Right lung (tissue), 10 donors: ENCODE measurements at places on chromosomes 13 and 19. TPM values are rescaled to one million over a fixed set of nuclear protein-coding genes. Genes with fewer than 3 reads are reported as not detected.

The WDR87 gene
- polyA plus RNA-seq, result 0.04 TPM

The GFY gene
- polyA plus RNA-seq, result not detected

The ZNF540 gene
- polyA plus RNA-seq, result 4.9 TPM

The TNNI3 gene
- 0.73 TPM for polyA plus RNA-seq

The PSG3 gene
- polyA plus RNA-seq, result not detected

DNA sequence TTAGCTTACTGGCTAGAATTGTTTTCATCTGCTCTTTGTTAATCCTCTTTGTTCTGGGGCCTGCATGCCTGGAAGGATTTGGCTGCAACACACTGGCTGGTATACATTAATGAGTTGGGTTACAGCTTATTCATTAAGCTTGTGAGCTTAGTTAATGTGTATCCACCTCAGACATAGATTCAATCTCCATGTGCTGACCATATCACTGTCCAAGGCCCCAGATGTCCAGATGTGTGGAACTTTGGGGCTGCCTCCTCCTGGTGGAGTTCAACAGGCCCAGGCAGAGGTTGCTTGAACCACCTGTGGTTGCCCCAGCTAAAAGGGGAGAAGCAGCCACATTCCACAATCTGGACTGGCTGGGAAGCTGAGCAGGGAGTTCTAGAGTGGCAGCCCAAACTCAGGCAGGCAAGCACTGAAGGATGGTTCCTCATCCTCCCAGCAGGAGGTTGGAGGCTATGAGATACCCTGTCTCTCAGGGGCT is 5.4 kb downstream of the DIAPH3 start:
- no peak for DNase-seq

DNA sequence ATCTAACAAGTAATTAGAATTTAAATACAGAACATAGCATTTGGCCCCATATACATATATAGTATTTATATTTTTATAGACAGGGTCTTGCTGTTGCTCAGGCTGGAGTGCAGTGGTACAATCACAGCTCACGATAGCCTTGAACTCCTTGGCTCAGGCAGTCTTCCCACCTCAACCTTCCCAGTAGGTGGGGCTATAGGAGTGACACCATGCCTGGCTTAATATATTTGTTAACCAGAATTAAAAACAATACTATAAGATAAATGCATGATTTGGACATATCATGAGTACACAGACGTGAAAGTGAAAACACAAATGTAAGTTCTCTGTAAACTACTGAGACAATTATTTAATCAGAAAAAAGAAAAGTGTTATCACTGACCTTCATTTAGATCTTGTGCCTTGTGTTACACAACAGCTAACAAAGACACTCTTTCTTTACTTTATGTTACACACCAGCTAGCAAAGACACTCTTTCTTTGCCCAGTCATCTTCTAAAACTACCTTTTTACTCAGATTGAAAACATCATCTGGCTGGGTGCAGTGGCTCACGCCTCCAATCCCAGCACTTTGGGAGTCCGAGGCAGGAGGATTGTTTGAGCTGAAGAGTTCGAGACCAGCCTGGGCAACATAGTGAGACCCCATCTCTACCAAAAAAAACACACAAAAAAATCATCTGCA is 22.6 kb downstream of the CARS2 start:
- no peak for DNase-seq

DNA sequence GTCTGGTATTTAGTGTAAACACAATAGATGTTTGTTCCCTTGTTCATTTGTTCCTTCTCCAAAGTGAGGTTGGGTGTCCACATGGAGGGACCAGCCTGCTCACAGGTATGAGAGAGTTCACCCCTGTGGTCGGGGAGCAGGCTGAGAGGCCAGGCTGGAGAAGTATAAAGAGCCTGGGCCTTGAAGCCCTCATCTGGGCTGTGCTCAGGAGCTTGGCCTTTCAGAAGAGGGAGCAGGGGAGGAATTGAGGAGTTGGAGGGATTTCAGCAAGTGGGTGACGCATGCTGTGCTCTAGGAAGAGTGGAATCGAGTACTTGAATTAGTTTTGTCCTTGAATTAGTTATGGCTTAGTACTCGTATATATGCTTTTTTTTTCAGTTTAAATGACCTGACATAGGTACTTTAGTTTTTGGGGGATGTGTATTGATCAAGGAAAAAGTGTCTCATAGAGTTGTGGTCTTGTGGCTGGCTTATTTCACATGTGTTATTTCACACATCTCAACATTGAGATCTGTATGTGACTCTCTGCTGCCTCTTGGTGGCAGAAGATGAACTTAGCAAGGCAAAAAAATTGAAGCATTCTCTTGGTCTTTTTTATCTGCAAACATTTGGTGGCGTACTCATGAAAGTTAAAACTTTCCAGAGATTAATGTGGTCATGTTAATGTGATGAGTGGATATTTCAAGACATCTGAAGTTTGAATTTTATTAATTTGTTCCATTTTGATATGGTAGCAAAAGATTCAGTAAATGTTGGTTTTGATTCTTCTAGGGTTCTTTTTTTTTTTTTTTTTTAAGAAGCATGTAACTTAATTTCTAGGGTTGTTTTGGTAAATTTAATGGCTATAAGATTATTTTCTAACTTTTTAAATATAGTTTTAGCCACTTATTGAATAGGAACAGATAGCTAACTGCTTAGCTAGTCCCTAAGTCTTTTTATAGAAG is 54.3 kb downstream of the SLAIN1 start:
- DNase-seq, result peak; percentile 32

GRCh38 chr13:71218960-71219359 is 648.0 kb downstream of the DACH1 start:
- no peak for DNase-seq

DNA sequence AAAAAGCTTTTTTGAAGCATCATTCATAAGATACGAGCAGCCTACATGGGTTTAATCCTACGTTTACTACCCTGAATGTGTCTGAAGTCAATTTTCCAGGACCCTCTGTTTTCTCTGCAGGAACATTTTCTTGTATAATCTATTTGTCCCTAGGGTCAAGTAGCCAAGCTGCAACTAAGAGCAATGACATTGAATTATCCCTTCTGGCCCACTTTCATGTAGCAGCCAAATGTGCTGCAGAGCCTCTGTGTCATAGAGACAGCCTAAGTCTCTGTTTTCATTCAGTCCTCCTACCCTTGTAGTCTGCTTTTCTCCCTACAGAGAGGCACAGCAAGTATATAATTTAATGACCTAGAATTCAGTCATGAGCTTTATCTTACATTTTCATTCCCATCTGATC is 82.1 kb downstream of the ZAR1L start:
- no peak for DNase-seq

- DNase-seq, result no peak
Measured at GRCh38 chr13:73516731-73517130, 457.9 kb downstream of the KLF5 start.

GRCh38 chr13:71663431-71663830 is 203.6 kb downstream of the DACH1 start:
- DNase-seq, result no peak
